Stimulated activated CD4-positive, alpha-beta T cell treated with anti-CD3 and anti-CD28 coated beads, Interleukin-2, amount 100 ng/mL, for 4 hours (primary cell): ENCODE measurements at places on chromosomes 13 and 19.

DNA sequence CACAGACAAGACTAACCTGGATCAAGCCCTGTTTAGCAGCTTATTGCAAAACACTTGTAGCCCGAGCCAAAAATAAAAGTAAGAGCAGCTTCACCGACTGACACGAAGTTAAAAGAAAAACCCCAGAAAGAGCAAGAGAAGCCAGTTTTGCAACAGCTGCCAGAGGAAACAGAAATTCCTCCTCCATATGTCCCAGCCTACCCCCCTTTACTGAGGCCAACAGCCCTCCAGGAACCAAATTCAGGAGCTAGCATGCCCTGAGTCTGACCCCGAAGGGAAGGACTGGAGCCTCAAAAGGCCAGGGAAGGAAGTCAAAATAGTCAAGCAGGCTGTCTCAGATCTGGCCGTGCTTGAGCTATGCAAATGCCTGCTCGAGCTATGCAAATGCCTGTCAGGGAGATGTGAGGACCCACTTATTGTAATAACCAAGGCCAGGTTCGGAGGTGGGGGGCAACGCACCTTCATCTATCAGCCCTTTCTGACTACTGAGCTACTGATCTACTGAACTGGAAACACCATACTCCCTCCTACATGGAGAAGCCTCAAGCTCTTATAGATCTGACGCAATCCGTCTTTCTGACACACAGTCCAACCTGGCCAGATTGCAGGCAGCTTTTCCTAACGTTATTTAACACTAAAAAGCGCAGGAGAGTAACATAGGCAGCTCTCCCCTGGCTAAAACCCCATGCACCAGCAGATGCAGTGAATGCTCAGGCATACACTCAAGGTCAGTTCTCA is 6.7 kb downstream of the SIGLEC11 start:
- DNase-seq = no peak

- DNase-seq = no peak
Observed at GRCh38 chr13:41408121-41408520, 49.2 kb upstream of the RGCC start.

GRCh38 chr19:51136851-51137551 is 5.1 kb upstream of the SIGLEC7 start:
- no peak for DNase-seq

- DNase-seq = no peak
Observed at GRCh38 chr13:37127691-37128241, 22.3 kb upstream of the CSNK1A1L start.

DNA sequence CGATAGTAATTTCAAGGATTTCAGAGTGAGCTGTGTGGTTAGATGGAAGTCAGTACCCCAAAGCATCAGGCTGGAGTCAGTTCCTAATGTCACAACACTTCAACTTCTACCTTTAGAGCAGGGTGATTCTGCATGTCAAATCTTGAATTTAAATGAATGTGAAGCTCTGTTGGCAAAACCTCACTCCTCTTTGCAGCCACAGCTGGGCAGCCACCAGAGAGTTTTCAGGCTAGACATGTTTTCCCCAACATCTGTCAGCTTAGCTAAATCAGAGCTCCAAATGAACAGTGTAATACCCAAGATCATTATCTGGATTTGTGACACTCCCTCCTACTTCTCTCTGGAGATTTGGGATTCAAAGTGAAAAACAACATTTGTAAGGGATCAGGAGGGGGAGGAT is 33.7 kb upstream of the OLFM4 start:
- no peak for DNase-seq

- DNase-seq = no peak
Observed at GRCh38 chr13:78169386-78169785, 250.8 kb upstream of the EDNRB start.

DNA sequence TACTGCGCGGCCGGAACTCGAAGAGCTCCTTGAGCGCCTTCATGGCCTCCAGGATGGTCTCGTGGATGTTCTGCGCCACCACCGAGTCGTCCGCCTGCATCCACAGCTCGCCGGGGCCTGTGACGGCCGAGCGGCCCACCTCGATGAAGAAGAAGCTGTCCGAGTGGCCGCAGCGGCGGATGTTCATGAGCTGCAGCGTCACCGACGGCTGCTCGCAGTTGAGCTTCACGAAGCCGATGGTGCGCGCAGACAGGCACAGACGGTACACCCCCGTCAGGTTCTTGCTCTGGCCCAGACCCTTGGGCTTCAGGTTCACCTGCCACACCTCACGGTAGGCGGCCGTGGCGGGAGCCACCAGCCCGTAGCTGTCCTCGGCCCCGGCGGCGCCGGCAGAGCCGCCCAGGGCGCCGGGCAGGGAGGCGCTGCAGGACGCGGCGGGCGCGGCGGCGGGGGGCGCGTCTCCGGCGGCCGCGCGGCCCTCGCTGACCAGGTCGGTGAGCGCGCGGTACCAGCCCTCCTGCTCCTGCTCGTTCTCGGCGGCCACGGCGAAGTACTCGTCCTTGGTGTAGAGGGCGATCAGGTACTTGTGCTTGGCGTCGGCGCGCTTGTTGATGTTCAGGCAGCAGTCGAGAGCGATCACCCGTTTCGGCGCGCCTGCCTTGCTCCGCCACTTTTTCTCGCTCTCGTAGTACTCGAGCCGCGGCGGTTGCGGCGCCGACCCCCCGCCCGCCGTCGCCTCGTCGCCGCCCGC is 1.1 kb downstream of the IRS2 start:
- no peak for DNase-seq

GRCh38 chr19:45643927-45644771 is 5.0 kb upstream of the EML2 start:
- no peak for DNase-seq

DNA sequence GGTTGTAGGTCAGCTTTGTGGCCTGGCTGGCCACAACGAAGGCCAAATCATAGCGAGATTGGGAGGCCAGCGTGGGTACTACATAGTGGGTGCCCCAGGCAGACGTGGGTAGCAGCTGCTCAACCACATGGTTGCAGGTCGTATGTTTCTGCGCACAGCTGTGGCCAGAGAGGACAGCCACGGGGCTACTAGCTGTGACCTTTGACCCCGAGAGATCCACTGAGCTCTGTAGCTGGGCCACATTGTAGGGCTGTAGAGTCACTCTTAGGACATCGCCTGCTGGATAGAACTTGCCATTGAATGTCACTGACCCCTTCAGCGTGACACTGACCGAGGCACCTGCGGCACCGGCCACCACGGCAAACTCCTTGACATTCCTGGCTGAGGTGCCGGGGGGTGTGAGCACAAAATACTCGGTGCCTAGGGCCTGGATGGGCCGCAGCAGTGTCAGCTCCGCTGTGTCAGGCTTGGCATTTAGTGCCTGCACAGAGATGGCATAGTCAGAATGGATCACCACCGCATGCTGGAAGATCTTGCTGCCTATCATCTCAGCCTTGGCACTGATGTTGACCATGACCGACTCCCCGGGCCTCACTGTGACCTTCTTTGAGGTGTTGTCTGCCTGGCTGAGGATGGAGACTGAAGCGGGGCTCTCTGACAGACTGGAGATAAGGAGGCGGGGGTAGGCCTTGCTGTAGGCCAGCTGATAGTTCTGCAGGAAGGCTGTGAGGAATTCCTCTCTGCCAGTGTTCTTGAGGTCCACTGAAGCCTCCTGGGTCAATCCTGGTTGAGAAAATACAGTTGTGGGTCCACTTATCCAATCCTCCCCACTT is 6.7 kb downstream of the FCGBP start:
- no peak for DNase-seq

GRCh38 chr13:33174491-33174890 is 111.1 kb downstream of the STARD13 start:
- DNase-seq = no peak

GRCh38 chr19:35279985-35280821 is 2.1 kb upstream of the HAMP start:
- no peak for DNase-seq

DNA sequence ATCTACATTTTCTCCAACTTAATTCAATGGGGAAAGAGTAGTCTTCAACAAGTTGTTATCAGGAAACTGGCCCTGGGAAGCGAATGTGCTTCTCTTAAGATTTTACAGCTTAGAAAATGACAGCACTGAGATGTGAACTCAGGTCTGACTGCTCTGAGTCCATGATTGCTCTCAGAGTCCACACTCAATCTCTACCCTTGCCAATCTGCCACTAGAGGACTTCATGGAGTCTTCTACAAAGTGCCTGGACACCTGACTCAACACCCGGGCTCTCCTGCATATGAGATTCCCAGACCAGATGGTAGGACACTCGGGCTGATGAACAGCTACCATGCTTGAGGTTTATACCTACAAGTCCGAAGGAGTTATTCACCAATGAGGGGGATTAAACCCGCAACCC is 74.8 kb downstream of the ABCC4 start:
- no peak for DNase-seq

GRCh38 chr13:41461527-41462139 is 4.3 kb downstream of the RGCC start:
- DNase-seq = no peak

DNA sequence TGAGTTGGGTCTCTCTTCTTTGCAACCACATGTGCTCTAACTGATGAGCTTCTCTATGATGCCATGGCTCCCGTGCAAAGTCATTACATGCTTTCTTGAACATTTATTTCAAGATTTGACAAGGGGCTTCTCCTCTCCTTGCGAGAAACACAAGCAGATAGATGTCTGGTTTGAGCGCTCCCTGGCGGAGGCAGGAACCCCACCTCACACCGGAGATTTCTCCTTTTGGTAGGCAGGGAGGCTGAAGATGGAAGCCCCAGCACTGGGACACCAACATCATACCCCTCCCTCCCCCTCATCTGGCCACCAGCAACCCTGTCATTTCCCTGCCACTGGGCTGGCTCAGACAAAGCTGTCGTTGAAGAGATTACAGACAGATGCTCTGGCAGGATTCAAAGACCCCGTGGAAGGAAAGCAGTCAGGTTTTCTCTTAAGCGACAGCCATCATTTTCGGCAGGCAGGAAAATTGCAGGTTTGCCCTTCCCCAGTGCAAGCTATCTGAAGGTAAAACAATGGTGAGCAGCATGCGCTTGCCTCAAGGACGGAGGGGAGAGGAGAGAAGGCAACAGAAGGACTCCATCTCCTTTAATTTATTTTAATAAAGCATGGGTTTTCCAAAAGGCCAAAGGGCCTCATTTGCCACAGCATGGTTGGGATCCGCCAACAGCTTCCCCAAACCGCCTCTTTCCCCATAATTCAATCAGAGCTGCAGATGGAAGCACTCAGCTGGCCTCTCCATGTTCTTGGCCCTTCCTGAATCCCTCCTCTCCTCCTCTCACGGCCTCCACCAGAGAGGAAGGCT is 344.1 kb upstream of the TSHZ3 start:
- no peak for DNase-seq

- DNase-seq = no peak
Observed at GRCh38 chr19:43673637-43674036, 3.7 kb upstream of the PLAUR start.

- DNase-seq = no peak
Observed at GRCh38 chr13:45872566-45872965, 21.0 kb upstream of the SIAH3 start.

DNA sequence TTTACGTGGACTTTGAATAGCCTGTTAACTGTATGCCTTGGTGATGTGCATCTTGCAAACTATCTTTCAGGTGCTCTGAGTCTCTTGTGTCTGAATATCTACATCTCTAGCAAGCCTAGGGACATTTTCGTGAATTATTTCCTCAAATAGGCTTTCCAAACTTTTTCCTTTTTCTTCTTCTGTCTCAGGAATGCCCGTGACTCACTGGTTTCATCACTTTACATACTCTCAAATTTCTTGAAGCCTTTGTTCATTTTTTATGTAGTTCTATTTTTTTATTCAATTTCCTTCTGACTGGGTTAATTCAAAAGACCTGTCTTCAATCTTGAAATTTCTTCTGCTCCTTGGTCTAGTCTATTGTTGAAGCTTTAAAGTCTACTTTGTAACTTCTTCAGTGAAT is 332.2 kb downstream of the OXGR1 start:
- DNase-seq = no peak

DNA sequence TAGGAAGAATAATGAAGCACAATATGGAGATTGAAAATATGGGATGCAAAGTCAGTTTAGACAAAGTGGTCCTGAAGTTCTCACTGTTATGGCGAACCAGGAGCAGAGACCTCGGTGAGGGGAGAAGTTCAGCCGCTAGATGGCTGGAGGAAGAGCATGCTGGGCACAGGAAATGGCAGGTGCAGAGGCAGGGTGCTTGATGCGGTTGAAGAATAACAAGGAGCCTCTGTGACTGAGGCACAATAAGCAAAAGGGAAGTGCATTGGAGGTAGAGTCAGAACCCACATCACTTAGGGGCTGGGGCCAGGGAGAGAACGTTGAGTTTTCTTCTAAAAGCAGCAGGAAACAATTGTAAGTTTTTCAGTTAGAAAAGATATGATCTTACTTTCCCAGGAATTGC is 1725.2 kb downstream of the EFNB2 start:
- no peak for DNase-seq

- peak; percentile 60 for DNase-seq
Observed at GRCh38 chr19:45693106-45693788, 781 bp downstream of the QPCTL start.

- no peak for DNase-seq
Observed at GRCh38 chr13:100234524-100235136, 145.7 kb downstream of the PCCA start.

DNA sequence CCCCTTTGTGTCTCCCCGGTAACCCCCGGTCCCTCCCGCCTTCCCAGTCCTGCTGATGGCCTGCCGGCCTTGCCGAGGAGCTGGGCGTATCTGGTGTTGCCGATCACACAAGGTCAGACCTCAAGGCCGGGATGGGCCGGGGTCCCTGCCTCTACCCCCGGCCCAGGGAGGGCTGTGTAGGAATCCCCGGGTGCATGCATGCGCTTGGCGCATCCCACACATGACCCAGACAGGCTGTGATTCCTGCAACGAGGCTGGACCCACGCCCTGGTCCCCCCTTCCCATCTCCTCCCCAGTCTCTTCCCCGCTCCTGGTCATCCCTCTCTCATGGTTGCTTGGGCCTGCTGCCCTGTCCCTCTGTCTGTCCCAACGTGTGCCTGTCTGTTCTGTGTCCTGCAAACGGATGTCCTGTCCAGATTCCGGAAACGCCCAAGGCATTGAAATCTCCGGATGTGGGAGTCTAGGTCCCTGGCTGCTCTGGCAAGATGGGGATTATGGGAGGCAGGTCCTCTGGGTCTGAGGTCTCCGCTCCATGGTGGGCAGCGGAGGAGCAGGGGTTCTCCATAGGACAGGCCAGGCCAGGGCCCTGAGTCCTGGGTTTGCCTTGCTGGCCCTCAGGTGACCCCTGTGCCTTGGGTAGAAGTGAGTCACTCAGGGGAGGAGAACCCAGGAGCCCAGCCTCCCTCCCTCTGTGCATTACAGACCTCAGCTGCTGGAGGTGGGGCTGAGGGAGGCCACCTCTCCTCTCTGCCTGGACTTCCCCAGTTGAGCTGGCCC is 1.6 kb downstream of the PKN1 start:
- DNase-seq = no peak
